ENCODE measurements at places on chromosomes 12 and 14.

- peaks cover 76% of the 10 kb centered on the region for H3K4me1 ChIP-seq
- H3K27ac ChIP-seq: no peak overlapping the region
- no peak overlapping the region for H3K4me3 ChIP-seq
- no peaks in the 10 kb centered on the region for H3K27me3 ChIP-seq
Measured at GRCh38 chr12:57096099-57096572, 7.2 kb downstream of the NAB2 start.

- H3K27ac ChIP-seq: no peak overlapping the region
- no peak overlapping the region for H3K4me3 ChIP-seq
- H3K36me3 ChIP-seq: no peaks in the 10 kb centered on the region
- H3K27me3 ChIP-seq: no peaks in the 10 kb centered on the region
- DNase-seq: no peak
Measured at GRCh38 chr14:86779416-86779815, 1213.6 kb downstream of the GALC start.

- no peak overlapping the region for H3K27ac ChIP-seq
- no peak for DNase-seq
- no peaks in the 10 kb centered on the region for H3K27me3 ChIP-seq
Measured at GRCh38 chr12:32211066-32211899, 104.6 kb downstream of the BICD1 start.

DNA sequence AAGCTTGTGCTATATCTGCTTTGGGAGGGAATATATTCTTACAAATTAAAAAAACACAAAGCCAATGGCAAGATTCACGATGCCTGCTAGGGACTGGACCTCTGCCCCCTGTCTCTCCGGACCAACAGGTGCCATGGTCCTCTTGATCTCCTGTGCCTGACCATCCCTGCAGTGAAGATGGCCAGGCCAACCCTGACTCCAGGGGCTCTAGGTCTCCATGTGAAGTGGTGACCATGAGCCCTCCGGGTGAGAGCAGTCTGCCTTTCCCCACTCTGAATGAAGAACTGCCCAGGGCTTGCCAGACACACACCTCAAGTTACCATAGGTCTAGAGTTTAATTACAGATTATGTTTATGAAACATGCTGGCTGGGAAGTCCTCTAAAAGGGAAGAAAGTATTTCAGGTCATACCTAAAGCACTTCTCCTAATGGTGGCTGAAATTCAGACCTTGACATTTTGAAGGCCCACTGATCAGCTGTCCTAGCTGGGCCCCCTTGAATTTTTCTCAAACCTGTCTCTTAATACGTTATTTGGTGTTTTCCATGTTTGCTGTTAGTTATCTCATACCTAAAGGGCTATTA is 1.4 kb downstream of the ARHGDIB start:
- H3K4me1 ChIP-seq: peaks cover 26% of the 10 kb centered on the region
- no peaks in the 10 kb centered on the region for H3K36me3 ChIP-seq
- peak overlapping the region; percentile 42 for H3K4me3 ChIP-seq
- peak overlapping the region; percentile 80 for H3K27ac ChIP-seq

- no peaks in the 10 kb centered on the region for H3K27me3 ChIP-seq
- no peak overlapping the region for H3K4me3 ChIP-seq
- H3K27ac ChIP-seq: no peak overlapping the region
- DNase-seq: no peak
- peaks cover 22% of the 10 kb centered on the region for H3K4me1 ChIP-seq
Measured at GRCh38 chr12:10701131-10701681, 21.9 kb downstream of the YBX3 start.

GRCh38 chr14:59337141-59337611 is 128.0 kb downstream of the GPR135 start:
- no peak overlapping the region for H3K4me3 ChIP-seq
- DNase-seq: peak; percentile 29
- H3K27ac ChIP-seq: peak overlapping the region; percentile 1
- H3K4me1 ChIP-seq: peaks cover 27% of the 10 kb centered on the region

DNA sequence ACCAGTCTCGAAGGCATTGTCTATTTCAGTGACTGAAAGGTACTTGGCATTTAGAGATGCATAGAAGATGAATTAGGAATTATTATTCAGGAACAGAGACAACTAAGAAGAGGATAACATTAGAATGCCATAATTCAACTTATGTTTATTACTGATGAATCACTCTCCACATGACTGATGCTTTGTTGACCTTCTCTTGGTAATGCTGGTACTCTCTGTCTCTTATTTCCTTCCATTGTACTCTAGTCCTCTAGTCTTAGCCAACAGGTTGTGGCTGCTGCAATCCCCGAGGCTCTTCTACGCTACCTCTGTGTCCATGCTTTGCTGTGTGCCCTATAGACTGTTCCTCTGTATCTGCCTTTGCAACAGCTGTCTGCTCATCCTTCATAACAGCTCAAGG is 652.9 kb downstream of the NRXN3 start:
- no peaks in the 10 kb centered on the region for H3K4me1 ChIP-seq
- no peaks in the 10 kb centered on the region for H3K36me3 ChIP-seq
- no peak overlapping the region for H3K4me3 ChIP-seq
- no peak for DNase-seq
- no peak overlapping the region for H3K27ac ChIP-seq

DNA sequence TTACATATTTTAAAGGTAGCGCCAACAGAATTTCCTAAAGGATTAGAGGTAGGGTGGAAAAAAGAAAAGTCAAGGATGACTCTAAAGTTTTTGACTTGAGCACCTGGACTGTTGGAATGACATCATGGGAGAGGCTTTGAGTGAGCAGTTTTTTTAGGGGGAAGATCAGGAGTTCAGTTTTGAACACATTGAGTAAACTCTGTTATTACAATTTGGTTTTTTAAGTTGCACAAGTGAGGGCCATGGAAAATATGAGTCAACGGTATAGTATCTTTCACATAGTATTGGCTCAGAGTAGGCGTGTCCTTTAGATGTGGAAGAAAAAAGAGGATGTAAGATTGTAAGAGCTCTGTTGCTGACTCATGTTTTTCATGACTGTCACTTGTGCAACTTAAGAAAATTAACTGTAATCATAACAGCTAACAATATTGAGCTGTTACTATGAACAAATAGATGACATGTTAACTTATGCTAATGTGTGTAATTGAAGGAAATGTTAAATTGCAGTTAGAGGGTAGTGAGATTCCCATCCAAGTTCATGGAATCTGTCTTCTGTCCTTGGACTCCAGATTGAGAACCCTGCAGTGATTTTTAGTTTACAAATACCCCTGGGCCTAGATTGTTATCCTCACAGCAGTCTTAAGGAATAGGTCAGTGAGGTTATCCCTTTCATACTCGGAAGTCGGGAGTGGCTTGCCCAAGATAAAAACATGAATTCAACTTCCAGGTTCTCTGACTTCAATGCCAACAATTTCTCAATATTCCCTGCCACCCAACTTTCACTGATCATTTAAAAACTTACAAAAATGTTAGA is 48.2 kb upstream of the ATP2B1 start:
- H3K4me3 ChIP-seq: no peak overlapping the region
- H3K27me3 ChIP-seq: no peaks in the 10 kb centered on the region
- no peak overlapping the region for H3K27ac ChIP-seq
- peak; percentile 77 for DNase-seq
- no peaks in the 10 kb centered on the region for H3K4me1 ChIP-seq

- no peaks in the 10 kb centered on the region for H3K27me3 ChIP-seq
- peaks cover 26% of the 10 kb centered on the region for H3K36me3 ChIP-seq
- DNase-seq: no peak
- no peak overlapping the region for H3K27ac ChIP-seq
- H3K4me1 ChIP-seq: no peaks in the 10 kb centered on the region
- H3K4me3 ChIP-seq: no peak overlapping the region
Measured at GRCh38 chr12:8771072-8771471, 51.3 kb upstream of the A2ML1 start.

DNA sequence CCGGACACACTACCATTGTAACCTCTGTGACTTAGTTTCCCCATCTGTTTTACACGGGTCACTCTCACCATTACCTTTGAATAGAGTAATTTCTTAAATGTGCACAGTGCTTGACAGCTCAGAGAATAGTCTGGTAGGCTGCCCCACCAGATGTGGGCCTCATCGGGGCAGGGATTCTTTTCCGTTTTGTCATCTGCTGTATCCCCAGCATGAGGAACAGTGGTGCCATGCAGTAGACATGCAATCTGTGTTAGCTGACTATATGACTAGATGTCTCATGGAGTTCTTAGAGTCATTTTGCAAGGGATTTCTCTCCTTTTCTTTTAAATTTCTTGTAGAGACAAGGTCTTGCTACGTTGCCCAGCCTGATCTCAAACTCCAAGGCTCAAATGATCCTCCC is 44.9 kb upstream of the PLEKHG3 start:
- H3K4me3 ChIP-seq: no peak overlapping the region
- no peak overlapping the region for H3K27ac ChIP-seq
- peaks cover 10% of the 10 kb centered on the region for H3K4me1 ChIP-seq
- no peaks in the 10 kb centered on the region for H3K27me3 ChIP-seq

- H3K4me3 ChIP-seq: no peak overlapping the region
- no peaks in the 10 kb centered on the region for H3K27me3 ChIP-seq
- no peak for DNase-seq
- H3K4me1 ChIP-seq: no peaks in the 10 kb centered on the region
- H3K36me3 ChIP-seq: no peaks in the 10 kb centered on the region
- no peak overlapping the region for H3K27ac ChIP-seq
Measured at GRCh38 chr14:29085546-29085945, 319.0 kb downstream of the FOXG1 start.

DNA sequence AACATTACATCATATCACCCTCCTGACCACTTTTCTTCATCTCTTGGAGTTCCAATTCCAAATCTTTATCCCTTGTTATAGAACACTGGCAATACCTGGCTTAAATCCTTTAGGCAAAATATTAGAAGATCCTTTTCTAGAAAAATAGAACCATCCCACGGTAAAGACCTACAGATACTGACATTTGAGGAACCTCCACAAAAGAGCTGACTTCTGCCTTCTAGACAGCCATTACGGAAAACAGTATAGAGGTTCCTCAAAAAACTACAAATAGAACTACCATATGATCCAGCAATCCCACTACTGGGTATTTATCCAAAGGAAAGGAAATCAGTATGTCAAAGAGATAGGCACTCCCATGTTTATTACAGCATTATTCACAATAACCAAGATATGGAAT is 241.7 kb upstream of the AMIGO2 start:
- no peaks in the 10 kb centered on the region for H3K36me3 ChIP-seq
- no peaks in the 10 kb centered on the region for H3K4me1 ChIP-seq

DNA sequence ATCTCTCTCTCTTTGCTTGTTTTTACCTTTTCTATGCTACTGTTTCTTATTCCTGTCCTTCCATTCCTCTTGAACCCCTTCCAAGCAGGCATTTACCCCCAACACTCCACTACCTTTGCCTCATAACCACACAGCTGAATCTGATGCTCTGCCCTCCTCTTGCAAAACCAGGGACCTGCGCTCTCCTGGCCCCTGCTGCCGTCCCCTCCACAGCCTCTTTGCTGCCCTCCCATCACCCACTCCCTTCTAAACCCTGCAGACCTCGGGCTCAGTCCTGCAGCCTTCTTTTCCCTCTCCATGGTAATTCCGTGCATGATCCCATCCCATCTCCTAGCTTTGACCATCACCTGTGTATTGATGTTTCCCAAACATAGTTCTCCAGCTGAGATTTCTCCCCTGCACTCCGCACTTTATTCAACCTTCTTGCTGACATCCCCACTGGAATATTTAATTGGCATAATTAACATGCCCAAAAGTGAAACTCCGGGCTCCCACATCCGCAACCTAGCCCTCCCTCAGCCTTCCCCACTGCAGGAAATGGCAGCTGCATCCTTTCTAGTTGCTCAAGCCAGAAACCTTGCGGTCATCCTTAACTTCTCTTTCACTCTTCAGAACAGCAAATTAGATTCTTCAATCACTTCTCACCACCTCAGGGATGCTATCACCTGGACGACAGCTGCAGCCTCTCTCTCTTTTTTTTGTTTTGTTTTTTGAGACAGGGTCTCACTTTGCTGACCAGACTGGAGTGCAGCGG is 16.0 kb downstream of the FIGNL2 start:
- no peak overlapping the region for H3K27ac ChIP-seq
- no peaks in the 10 kb centered on the region for H3K36me3 ChIP-seq
- H3K4me3 ChIP-seq: no peak overlapping the region

DNA sequence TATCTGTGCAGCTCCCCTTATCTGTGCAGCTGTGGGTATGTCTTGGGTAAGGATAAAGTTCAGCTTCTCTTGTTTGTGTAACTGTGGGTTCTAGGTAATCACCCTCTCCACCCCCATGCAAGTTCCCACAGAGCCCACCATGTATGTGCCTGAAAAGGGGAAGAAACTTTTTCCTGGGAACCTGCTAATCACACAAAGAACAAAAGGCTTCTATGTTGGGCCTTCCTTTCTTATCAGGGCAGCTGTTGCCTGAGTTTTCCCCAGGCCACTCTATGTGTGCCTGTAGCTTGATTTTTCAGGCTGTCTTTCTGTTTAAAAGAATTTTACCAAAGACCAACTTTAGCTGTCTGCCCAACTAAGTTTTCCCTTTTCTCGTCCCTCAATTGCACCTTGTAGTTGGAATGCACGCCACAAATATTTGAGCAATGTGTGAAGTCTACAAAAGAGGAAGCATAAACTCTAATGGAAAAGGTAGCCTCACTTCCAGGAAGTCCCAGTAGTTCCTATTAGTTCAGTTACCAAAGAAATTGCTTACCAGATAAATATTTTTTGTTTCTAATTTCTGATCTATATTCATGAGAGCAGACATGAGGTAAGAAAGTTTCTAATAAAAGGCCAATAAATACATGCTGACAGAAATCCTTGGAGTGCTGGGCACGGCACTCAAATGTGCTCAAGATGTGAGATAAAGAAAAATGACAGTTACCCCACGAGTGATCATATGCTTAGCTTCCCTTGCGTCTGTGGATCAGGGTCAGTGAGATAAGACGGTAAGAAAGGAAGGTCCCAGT is 2.7 kb upstream of the GALC start:
- no peaks in the 10 kb centered on the region for H3K36me3 ChIP-seq
- no peak overlapping the region for H3K4me3 ChIP-seq
- no peak overlapping the region for H3K27ac ChIP-seq
- H3K4me1 ChIP-seq: peaks cover 13% of the 10 kb centered on the region
